ENCODE measurements at places on chromosomes 12 and 14. TPM values are rescaled to one million over a fixed set of nuclear protein-coding genes. Genes with fewer than 3 reads are reported as not detected.

DNA sequence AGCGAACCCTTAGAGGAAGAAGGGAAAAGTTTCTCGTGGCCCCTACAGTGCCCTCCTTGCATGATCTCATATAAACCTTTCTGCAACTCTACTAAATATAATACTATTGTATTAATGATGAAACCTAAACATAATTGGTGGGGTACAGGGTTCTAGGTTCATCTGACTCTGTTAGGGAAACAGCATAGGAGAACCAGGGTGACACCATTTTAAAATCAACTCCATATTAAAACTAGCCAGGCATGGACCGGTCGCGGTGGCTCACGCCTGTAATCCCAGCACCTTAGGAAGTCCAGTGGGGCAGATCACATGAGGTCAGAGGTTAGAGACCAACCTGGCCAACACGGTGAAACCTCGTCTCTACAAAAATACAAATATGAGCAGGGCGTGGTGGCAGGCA is 15.0 kb upstream of the RND1 start:
- DNase-seq, result no peak

DNA sequence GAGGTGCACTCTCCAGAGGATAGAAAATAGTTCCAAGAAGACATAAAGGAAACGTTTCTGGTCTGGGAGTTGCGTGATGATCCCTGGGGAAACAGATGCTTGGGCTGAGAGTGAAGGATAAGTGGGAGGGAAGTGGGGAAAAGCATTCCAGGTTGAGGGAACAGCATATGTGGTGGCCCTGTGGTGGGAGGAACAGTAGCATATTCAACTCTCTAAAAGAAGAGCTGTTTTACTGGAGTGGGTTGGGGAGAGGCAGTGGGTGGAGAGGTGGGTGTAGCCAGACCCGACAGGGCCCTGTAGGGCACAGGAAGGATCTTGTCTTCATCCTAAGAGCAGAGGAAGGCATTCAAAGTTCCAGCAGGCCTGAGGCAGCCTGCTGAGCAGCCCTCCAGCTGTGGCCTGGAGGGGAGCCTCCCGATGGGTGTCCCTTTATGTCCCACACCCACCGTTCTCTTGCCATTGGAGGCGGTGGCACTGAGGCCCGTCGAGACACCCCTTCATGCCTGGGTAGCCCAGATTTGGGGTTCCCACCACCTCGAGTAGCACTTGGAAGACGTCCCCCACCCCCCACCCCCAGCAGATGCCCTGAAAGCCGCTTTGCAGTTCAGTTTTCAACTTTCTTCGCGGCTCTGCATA is 310.5 kb upstream of the FKBP4 start:
- DNase-seq, result no peak

Gene CACNA1C
- 15.6 TPM for total RNA-seq

GRCh38 chr14:34794941-34795340 is 80.2 kb downstream of the BAZ1A start:
- no peak for DNase-seq

DNA sequence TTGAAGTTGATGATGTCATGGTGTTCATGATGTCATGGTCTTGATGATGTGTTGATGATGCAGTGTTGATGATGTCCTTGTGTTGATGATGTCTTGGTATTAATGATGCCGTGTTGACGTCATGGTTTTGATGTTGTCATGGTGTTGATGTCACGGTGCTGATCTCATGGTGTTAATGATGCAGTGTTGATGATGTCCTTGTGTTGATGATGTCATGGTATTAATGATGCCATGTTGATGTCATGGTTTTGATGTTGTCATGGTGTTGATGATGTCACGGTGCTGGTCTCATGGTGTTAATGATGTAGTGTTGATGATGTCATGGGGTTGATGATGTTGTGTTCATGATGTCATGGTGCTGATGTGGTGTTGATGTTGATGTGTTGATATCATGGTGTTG is 48.0 kb upstream of the RIMBP2 start:
- DNase-seq, result no peak

- no peak for DNase-seq
These were observed 32.8 kb upstream of the CMKLR1 start for GRCh38 chr12:108371801-108372344.

Gene CCDC88C
- total RNA-seq, result 34.1 TPM

Gene TOMM20L
- not detected for total RNA-seq
